ENCODE measurements at places on chromosomes 3 and 15.

DNA sequence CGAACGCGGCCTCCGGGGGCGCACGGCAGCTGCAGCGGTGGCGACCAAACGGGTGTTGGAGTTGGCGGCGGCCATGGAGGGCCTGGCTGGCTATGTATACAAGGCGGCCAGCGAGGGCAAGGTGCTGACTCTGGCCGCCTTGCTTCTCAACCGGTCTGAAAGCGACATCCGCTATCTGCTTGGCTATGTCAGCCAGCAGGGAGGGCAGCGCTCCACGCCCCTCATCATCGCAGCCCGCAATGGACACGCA is 725 bp downstream of the FEM1B start:
- no peak for DNase-seq

GRCh38 chr15:100098705-100099104 is 243.1 kb downstream of the ADAMTS17 start:
- DNase-seq: no peak

GRCh38 chr3:42510325-42510724 is 7.9 kb downstream of the VIPR1 start:
- DNase-seq: no peak

GRCh38 chr3:184635126-184635525 is 73.5 kb downstream of the EPHB3 start:
- no peak for DNase-seq

- no peak for DNase-seq
Measured at GRCh38 chr3:23330568-23330967, 127.4 kb downstream of the UBE2E2 start.

GRCh38 chr3:13963137-13963886 is 83.4 kb upstream of the WNT7A start:
- no peak for DNase-seq

GRCh38 chr3:167700046-167700445 is 34.6 kb downstream of the PDCD10 start:
- no peak for DNase-seq

All from GM12891 (cell line).